Ovary (tissue), 10 donors: ENCODE measurements at places on chromosomes 3 and 15. TPM values are rescaled to one million over a fixed set of nuclear protein-coding genes. Genes with fewer than 3 reads are reported as not detected.

SLC2A2 gene
- not detected for polyA plus RNA-seq

PGBD4 gene
- polyA plus RNA-seq = 1.0 TPM

DUOX2 gene
- polyA plus RNA-seq = 0.30 TPM

ZNF620 gene
- polyA plus RNA-seq = 3.1 TPM

ARPP21 gene
- not detected for polyA plus RNA-seq

TM4SF4 gene
- 0.10 TPM for polyA plus RNA-seq

CCR5 gene
- polyA plus RNA-seq = 7.4 TPM
